ENCODE measurements at places on chromosomes 13 and 19.
A peak's percentile ranks its signal among the peaks of the same experiment; 100 is the strongest.

DNA sequence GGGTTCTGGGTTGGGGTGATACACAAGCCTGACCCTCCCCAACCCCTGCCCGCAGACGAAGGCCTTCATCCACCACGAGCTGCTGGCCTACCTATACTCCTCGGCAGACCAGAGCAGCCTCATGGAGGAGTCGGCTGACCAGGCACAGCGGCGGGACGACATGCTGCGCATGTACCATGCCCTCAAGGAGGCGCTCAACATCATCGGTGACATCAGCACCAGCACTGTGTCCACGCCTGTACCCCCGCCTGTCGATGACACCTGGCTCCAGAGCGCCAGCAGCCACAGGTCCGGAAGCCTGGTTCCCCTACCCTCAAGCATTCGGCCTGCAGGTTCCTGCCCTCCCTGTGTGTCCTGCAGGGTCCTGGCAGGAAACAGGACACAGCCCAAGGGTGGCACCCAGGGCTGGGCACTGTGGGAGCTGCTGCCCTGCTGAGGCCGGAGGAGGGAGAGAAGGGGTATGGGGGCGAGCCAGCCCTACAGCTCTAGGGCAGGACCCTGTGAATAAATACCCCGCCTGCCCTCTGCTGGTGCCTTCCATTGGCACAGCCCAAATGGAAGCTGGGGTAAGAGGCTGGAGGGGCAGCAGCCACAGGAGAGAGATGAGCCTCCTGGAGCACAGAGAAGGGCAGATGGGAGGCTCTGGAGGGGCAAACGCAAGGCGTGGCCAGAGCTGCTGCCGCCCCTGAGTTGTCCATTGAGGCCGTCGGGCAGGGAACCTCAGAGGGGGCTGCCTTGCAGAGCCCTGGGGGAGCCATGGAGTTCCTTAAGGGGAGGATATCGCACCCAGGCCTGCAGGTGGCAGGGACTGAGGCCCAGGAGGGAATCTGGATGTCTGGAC is 6.8 kb downstream of the TMED1 start:
- DNase-seq, result no peak

DNA sequence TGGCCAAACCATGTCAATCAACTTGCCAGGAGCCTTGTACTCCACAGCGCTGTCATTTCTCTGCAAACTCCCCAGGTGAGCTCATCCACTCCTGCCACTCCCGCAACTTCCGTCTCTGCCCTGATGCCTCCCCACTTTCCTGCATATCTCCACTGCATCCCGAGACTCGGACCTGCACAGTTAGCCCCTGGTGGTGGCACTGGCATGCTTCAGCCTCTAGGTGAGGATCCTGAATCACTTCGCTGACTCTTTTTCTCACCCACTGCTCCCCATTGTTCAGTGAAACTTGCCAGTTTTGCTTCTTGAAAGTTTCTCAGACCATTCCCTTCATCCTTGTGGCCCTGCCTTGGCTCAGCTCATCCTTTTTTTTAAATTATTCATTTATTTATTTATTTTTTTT is 3.4 kb upstream of the CTU1 start:
- no peak for DNase-seq

DNA sequence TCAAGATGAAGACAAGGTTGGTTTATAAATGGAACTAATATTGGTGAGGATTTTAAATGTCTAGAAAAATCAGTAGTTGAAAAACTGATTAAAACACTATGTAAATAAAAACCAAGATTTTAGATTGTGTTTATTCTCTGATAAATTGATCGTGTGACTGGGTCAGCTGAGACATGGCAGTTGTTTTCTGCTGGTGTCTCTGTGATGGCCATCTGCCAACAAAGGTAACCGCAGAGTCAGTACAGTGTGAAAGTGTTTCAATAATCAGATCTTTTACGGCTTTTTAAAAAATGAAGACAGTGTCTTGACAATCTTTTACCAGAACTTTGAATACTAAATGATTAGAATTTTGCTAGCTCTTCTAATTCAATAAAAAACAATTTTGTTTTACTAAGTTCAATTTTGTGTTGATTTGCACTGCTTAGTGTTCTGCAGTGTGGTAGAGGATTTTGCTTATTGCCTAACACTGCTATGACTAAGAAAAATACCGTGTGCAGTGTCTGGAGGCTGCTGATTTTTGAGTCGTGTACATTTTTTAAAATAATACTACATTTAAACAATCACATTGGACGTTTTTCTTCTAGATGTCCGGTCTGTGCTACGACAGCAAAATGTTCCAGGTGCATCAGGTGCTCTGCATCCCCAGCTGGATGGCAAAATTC is 32.7 kb upstream of the GPR183 start:
- DNase-seq, result no peak

GRCh38 chr19:51751655-51752054 is at the start of gene FPR1:
FPR1 (minus strand) TSS chr19:51751878; CDS start chr19:51746994, 4,884 bp downstream.
- no peak for DNase-seq

DNA sequence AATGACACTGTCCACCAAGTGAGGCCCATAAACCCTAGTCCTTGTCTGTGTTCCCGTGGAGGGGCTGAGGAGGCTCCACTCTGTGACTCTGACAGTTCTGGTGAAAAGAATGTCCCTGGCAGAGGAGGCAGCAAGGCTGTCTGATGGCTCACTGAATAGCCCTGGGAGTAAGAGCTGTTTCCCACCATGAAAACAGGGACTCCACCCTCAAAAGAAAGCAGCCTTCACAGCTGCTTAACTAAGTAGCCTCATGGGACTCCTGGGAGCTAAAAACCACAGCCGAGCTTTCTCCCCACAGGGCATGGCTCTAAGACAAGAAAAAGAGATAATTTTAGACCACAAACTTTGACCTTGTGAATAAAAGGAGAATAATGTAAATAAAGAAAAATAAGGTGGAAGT is 135.1 kb upstream of the FRY start:
- peak; percentile 77 for DNase-seq

DNA sequence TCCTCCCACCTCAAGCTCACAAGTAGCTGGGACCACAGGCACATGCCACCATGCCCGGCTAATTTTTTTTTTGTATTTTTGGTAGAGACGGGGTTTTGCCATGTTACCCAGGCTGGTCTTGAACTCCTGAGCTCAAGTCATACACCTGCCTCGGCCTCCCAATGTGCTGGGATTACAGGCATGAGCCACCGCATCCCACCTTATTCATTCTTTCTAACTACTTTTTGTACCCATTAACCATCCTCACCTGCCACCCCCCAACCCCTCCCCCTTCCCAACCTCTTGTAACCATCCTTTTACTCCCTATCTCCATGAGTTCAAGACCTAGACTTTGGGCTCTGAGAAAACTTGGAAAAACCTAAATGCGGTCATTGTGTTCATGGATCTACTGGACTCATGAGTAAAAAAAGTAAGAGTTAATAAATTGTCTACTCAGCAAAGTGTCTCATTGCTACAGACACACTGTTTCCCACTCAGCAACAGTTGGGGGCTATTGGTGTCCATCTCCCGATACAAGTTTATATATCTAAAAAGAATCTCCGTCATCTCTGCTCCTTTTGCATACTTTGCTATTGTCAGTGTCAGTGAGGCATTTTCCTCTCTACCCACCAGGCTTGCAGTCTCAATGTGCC is 44.1 kb upstream of the MEDAG start:
- no peak for DNase-seq

- no peak for DNase-seq
Observed at GRCh38 chr19:17294051-17294891, 9.0 kb downstream of the ABHD8 start.

- DNase-seq, result no peak
Observed at GRCh38 chr13:22108283-22108942, 437.5 kb downstream of the FGF9 start.

DNA sequence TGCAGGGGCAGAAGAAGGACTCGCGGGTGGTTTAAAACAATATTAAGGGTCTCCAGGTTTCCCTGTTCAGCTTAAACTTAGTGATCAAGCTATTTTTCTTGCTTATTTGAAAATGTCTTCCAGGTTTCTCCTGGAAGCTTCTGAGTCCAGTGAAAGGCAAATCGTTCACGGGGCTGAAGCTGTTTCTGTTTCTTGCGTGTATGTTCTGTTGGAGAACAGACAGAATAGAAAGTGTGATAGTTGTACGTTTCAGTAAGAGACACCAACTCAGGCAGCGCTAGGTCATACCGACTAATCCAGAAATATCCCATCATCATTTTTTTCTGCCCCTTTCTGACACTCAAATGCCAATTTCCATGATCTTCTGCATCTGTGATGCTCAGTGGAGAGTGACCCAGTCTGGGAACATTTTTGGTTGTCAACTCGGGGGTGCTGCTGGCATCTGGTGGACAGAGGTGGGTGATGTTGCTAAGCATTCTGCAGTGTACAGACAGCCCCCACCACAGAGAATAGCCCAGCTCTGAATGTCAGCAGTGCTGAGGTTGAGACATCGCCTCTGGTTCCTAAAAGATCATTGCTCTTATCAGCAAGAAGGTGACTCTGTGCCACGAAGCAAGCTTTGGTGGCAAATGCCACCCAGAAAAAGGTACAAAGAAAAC is 4.3 kb downstream of the KLF2 start:
- no peak for DNase-seq

GRCh38 chr19:12996406-12997094 is 1.3 kb downstream of the NFIX start:
- DNase-seq, result no peak

DNA sequence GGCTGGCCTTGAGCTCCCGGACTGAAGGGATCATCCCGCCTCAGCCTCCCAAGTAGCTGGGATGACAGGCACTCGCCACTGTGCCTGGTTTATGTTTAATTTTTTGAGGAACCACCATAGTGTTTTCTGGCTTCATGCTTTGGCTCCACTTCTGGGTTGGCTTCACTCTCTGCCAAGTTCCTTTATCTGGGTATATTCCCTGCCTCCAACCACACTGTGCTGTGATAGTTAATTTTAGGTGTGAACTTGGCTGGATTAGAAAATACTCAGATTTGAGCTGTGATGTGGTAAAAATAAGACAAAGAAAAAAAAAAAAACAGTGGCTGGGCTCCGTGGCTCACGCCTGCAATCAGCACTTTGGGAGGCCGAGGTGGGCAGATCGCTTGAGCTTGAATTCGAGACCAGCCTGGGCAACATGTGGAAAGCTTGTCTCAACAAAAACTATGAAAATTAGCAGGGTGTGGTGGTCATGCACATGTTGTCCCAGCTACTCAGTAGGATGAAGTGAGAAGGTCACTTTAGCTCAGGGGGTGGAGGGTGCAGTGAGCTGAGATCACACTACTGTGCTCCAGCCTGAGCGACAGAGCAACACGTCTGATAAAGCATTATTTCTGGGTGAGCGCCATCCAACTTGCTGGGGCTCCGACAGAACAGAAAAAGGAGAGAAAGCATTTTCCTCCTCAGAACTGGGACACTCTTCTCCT is 7.5 kb upstream of the ILF3 start:
- DNase-seq, result no peak

DNA sequence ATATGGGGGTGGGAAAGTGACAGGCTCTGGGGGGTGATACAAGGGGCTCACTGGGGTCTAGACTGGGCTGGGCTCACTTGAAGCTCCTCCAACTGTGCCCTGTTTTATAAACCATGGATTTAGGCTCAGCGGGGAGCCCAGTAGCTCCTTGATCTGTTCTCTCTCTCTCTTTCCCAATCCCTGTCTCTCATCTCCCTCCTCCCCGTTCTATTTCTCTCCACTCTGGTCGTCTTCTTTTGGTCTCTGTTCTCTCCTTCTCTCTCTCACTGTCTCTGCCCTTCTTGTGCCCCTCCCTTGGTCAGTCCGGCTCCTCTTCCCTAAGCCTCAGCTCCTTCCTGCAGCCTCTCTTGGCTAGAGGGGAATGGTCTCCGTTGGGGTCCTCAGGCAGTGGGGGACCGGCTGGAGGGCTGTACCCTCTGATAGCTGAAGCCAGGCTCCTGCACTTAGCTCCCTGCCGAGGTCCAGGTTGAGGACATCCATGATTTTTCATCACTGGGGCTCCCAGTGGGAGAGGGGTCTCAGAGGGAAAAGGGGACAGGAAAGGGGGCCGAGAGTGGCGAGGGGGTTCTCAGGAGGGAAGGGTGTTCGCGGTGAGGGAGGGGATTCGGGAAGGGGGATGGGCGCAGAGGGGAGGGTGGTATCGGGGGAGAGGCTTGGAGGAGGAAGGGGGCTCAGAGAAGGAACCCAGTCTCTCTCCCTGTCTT is 8.5 kb downstream of the UNC13A start:
- DNase-seq, result no peak

GRCh38 chr13:106284358-106284757 is 251.1 kb downstream of the EFNB2 start:
- no peak for DNase-seq

DNA sequence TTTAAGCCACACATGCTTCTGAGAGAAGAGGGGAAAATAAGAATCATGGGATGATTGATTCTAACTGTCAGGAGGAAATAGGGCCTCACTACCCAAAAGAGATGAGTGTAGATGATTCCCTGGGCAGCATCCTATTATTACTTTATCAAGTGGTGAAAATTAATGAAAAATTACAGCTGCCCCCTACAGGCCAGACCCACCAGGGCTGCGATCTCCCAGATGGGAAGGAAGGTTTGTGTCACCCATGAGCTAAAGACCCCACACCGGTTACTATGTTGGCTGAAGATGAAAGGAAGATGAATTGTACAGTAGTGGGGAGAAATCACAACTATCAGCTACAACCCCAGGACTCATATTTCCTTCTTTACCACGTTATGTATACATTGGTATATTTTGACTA is 49.5 kb downstream of the RFC3 start:
- no peak for DNase-seq

- no peak for DNase-seq
Observed at GRCh38 chr13:24254146-24254841, 55.1 kb upstream of the C1QTNF9 start.

- no peak for DNase-seq
Observed at GRCh38 chr19:4080473-4080872, 13.8 kb upstream of the ZBTB7A start.

GRCh38 chr13:49627831-49628652 is at the start of gene ARL11:
ARL11 (plus strand) TSS chr13:49628507; CDS start chr13:49630448, 1,941 bp downstream.
- no peak for DNase-seq

GRCh38 chr13:70694996-70695715 is 586.9 kb upstream of the KLHL1 start:
- DNase-seq, result no peak

DNA sequence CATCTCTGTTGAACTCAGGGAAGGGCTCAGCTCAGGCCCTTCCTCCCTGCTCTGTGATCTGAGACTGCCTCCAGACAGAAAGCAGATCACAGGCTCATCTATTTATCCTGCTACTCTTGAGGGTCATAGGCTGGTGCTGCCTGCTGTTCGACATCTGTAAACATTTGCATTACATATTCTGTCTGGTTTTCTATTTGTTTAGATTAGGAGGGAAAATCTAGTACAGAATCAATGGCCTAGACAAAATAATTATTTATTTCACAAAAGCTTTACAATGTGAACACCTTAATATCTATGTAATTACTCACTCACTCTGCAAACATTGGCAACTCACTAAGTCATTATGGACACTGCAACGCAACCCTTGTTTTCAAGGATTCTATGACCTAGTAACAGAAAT is 43.0 kb downstream of the CEP89 start:
- DNase-seq, result no peak

- DNase-seq, result no peak
Observed at GRCh38 chr19:49064768-49065611, at the start of gene NTF4. NTF4 (minus strand) TSS chr19:49064818; CDS start chr19:49061997, 2,821 bp downstream.

- DNase-seq, result no peak
Observed at GRCh38 chr13:47251771-47252170, 354.9 kb upstream of the HTR2A start.

All from SK-N-MC (cell line).